Stimulated activated CD4-positive, alpha-beta T cell treated with anti-CD3 and anti-CD28 coated beads, Interleukin-1b, Interleukin-23, amount 100 ng/mL, for 1 hour (primary cell): ENCODE measurements at places on chromosomes 6 and 20.

DNA sequence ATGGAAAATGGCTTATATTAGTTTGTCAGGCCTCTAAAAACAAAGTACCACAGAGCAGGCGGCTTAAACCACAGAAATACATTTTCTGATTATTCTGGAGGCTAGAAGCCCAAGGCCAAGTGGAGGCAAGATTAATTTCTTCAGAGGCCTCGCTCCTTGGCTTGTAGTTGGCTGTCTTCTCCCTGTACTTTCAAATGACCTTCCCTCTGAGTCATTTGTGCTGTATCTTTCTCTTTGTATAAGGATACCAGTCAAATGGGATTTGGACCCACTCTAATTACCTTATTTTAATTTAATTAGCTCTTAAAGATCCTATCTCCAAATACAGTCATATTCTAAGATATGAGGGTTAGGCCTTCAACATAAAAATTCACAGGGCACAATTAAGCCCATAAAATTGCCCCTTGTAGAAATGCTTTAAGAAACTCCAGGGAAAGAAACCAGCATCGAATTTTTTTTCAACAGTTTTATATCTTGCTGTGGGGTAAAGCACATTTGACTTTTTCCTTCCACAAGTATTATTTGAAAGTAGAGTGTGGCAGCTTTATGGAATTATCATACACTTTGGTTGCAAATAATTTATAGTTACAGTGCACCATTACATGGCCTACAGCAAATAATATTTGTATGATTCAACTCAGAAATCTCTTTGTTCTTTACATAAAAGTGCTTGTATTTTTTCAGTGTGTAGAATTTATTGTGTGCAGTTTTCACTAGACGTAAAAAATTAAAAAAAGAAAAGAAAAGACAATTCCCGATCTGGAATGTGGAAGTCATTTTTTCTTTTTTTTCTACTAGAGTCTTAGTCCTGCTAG lies 706.1 kb downstream of the KIF16B start:
- DNase-seq = no peak

- no peak for DNase-seq
These were observed 3.1 kb upstream of the HECA start for GRCh38 chr6:139131736-139132280.

DNA sequence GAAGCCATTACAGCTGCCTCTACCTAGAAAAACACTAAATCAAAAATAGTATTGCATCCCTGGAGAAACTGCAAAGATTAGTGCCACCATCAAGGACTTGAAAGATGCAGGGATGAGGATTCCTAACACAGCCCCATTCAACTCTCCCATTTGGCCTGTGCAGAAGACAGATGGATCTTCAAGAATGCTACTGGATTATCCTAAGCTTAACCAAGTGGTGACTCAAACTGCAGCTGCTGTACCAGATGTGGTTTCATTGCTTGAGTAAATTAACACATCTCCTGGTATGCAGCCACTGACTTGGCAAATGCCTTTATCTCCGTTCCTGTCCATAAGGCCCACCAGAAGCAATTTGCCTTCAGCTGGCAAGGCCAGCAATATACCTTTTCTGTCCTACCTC lies 117.4 kb downstream of the TBC1D32 start:
- DNase-seq = no peak

GRCh38 chr6:131009790-131010189 lies 53.3 kb downstream of the EPB41L2 start:
- DNase-seq = no peak

- DNase-seq = no peak
These were observed 22.6 kb downstream of the GNAS start for GRCh38 chr20:58875111-58875510.

- no peak for DNase-seq
These were observed 254.4 kb upstream of the JAG1 start for GRCh38 chr20:10927936-10928840.

DNA sequence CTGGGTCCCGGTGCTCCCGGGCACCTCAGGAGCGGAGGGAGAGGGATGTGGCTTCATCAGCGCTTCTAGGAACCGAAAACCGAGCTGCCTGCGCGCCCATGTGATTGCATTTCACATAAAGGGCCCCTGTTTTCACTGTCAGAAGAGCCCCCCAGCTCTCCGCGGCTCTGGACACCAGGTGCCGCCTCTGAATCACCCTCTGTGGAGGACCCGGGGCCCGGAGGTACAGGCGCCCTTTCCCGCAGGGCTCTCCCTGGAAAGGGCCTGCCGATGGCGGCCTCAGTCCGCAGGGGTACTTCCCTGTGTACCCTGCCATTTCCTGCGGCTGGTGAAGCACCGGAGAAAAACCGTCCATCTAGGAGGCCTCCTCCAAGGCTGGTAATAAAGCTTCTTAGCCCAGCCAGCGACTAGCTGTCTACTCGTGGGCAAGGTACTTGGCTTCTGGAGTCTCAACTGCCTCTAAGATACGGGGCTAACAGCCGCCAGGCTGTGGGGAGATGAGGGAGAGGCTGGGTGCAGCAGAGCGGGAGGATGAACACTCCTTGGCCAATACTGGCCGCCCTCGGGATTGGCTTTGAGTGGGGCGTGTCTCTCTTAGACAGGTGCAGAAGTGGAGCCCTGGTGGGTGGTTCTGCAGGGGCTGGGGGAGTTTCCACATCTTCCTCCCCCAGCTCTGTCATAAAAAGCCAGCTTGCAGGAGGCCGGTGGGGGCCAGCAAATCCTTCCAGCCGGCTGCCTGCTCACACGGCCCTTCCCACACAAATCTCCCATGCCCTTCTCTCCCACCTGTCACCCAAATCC lies 1.6 kb downstream of the PPP1R16B start:
- DNase-seq = no peak
